Stimulated activated CD8-positive, alpha-beta memory T cell treated with anti-CD3 and anti-CD28 coated beads, Interleukin-2, amount 100 ng/mL, for 1 hour (primary cell): ENCODE measurements at places on chromosomes 3 and 15.

GRCh38 chr3:12613250-12613649 is 50.7 kb downstream of the RAF1 start:
- no peak for DNase-seq

- no peak for DNase-seq
These were observed 797.4 kb downstream of the GRM7 start for GRCh38 chr3:7658294-7658693.

GRCh38 chr15:79329171-79329611 is 18.3 kb downstream of the TMED3 start:
- DNase-seq: no peak

DNA sequence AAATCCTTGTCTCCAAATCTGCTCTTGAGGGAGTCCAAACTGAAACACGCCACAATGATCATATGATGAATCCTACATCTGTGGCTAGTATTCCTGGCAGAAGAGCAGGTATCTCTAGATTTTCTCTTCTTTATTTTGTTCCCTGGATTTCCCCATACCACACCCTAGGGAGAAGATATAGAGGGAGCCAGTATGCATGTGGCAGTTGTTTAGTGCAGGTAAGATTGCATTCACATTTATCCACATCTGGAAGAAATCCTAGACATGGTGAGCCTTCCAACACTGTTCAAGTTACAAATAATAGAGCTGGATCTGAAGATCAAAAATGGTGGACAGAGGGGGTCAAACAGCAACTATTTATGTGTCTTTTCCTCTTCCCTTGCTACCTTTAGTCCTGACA is 316.7 kb downstream of the ZNF385D start:
- DNase-seq: no peak

GRCh38 chr3:8183627-8184026 is 318.0 kb upstream of the LMCD1 start:
- no peak for DNase-seq

- DNase-seq: no peak
These were observed 123.3 kb upstream of the TP63 start for GRCh38 chr3:189507856-189508255.

DNA sequence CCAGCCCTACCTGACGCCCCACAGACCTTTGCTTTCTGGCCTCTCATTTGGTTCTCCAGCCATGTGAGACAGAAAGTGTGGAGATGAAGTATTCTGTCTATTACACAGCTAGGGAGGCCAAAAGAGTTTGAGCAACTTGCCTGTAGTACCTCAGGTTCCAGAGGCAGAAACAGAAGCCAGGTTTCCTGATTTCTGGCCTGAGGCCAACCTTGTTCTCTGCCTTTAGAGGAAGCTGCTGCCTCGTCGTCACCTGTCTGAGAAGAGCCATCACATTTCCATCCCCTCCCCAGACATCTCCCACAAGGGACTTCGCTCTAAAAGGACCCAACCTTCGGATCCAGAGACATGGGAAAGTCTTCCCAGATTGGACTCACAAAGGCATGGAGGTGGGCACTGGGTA is 3.8 kb downstream of the IL17RE start:
- no peak for DNase-seq

DNA sequence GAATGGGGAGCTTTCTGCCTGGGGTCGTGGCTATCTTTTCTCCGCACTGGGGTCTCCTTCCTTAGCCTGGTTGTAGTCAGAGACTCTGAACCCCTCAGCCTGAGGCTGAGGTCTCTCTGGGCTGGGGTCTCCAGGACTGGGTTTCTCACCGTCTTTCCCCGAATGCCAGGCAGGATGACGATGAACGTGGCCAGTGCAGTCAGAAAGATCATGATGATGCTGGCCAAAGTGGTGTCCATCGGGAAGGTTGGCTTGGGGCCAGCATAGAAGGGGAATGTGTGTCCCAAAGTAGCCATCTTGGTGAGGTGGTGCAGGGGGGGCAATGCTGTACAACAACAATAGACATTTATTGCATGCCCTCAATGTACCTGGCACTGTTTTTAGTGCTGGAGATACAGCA is 7.0 kb downstream of the DUOXA1 start:
- no peak for DNase-seq

- DNase-seq: no peak
These were observed 493.0 kb upstream of the NR2F2 start for GRCh38 chr15:95837341-95838004.

DNA sequence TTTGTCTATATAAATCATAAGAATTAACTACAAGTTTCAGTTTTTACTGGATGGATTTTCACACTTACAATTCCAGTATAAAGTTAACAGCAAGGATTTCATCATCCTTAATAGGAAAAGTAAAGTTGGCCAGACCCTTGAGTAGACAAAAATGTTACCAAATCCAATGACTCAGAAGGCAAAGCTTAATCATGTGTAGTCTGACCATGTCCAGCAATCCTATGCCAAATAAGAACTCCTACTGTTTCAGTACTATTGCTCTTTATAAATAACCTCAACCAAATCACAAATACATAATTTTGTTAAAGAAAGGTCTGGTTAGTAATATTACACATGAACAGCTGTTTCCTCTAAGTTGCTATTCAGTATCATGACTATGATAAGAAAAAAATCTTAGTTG is 35.0 kb downstream of the PLOD2 start:
- no peak for DNase-seq

DNA sequence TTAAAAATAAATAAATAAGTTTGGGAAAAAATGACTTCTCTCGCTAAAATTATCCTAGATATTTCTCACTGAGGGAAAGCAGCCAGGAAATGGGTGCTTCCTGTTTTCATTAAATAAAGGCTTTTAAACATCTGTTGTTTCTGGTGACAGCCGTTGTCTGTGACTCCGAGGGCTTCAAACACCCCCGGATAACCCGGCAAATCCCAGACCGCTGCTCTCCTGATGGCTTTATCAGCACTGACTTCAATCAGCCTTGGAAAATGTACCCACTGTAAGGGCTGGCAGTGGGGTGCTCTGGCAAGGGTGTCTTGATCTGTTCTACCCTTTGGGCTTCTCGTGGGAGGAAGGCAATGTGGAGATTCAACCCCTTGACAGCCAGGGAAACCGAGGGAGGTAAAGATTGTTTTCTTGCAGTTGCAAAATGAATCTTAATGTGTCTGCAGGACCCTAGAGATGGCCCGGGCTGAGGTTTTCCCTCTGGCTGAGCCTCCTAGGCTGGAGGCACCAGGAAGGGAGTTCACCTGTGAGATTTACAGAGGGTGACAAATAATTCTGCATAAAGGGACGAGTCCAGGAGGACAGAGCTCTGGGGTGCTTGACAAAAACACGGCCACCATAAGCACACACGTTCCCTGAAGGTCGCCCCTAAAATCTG is 33.6 kb upstream of the SEC13 start:
- DNase-seq: no peak

DNA sequence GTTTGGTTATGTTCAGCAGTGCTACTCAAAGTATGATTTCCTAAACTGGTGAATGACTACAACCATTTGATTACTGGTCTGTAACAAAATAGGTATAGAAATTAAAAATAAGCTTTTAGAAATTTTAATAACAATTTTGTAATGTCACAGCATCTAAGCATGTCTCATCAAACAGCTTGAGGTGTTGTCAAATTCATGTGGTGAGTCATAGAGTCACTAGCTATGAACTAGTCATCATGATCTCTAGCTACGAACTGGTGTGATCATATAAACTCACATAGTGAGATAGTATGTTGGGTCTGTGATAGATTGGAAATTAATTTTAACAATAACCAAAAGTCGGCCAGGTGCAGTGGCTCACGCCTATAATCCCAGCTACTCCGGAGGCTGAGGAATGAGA is 213.9 kb upstream of the RBMS3 start:
- no peak for DNase-seq

DNA sequence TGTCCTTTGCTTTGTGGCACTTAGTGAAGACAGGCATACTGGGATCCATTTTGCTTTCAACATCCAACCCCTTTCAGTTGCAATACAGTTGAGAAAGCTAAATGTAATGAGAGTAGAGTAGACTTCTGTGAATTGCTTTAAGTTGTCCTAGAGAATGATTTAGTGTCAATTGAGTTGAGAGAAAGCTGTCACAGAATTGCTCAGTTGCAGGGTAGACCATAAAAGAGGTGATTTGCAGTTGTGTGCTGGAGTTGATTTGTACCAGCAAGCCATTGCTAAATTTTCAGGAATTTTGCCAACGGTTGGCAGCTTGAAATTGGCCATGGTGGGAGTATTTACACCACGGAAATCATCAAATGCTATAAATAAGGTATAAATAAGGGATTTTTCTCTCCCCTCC is 2.2 kb downstream of the ABHD5 start:
- no peak for DNase-seq

DNA sequence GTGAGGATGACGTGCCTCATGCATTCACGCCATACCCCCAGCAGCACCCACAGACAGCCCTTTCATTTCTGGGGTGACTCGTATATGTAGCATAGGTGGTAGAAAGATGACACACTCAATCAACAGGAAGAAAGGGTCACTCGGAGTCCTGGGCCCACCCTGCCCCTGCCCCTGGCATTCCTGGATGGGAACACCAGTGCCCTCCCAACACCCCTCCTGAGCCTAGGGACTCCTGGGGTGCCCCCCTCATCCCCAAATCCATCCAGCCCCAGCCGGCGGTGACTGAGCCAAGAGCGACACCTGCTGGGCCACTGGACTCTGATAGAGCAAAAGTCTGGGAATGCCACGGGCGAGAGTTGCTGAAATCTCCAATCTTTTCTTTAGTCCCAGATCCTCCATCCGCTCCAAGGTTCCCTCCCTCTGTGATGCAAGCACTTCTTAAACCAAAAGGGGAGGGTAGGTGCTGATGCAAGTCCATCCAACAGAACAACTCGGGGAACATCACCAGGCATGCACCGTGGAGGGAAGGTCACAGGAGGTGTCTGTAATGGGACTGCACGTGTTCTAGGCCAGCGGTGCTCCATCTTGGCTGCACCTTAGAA is 31.1 kb downstream of the ACAN start:
- no peak for DNase-seq

DNA sequence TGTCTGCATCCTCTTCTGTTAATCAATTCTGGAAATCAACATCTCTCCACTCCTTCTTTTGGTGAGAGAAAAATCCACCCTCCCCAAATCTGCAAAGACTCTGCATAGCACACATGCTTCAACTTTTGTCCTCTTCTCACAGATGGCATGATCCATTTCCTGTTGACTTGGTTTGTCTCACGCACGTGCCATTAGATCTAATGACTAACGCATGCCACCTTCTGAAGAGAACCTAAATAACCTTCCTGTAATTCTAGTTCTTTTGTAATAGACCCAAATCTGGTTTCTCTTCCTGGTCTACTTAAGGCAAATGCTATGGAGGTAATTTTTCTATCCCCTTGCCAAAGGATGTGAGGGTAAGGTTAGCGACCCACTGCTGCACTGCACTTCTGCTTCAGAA is 51.0 kb upstream of the ATOSA start:
- no peak for DNase-seq

DNA sequence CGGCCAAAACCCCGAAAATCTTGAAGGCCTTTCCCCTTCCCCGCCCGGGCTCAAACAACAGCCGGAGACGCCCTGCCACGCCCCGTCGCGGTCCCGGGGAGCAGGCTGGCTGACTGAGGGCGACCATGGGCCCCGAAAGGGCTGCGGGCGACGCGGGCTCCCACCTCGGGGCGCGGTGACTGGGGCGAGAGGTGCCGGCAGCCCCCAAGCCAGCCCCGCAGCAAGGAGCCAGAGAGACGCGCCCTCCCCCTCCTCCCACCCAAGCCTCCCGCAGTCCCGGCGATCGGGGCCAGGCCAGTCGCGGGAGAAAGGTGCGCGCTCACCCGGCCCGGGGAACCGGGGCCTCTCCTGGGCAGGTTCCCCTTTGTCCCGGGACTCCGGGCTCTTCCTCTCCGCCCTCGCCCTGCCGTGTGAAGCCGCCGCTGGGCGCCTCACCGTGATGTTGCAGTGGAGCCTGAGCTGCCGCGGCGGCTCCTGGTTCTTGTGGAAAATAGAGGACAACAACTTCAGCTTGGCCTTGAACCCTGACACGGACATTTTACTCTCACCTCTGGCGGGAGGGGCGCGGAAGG is 30.6 kb upstream of the ZSCAN2 start:
- peak; percentile 8 for DNase-seq
